ENCODE measurements at places on chromosomes 16 and 17.

DNA sequence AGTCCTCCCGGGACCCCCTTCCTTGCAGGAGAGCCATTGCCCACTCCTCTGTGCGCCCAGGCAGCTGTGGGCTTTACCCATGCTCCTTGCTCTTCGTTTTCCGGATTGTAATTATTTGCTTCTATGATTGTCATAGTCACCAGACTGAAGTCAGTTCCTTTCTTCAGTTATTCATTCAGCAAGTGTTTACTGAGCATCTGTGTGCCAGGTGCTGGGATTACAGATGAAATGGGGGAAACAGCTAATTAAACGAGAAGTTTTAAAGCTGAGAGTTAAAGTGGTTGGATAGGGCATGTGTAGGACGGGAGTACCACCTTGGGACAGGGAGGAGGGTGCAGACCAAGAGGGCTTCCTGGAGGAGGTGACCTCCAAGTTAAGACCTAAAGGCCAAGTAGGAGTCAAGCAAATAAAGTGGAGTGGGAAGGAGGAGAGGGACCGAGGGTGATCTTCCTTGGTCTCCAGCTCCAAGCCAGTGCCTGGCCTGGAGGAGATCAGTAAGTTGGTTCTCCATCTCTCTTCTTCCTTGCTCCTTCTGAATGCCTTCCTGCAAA, 126.6 kb downstream of the OR1D5 start:
- no peak for DNase-seq

GRCh38 chr17:76720941-76721340, 5.5 kb downstream of the JMJD6 start:
- DNase-seq = no peak

- peak; percentile 11 for DNase-seq
Observed at GRCh38 chr17:30550512-30551273, 73.5 kb downstream of the GOSR1 start.

DNA sequence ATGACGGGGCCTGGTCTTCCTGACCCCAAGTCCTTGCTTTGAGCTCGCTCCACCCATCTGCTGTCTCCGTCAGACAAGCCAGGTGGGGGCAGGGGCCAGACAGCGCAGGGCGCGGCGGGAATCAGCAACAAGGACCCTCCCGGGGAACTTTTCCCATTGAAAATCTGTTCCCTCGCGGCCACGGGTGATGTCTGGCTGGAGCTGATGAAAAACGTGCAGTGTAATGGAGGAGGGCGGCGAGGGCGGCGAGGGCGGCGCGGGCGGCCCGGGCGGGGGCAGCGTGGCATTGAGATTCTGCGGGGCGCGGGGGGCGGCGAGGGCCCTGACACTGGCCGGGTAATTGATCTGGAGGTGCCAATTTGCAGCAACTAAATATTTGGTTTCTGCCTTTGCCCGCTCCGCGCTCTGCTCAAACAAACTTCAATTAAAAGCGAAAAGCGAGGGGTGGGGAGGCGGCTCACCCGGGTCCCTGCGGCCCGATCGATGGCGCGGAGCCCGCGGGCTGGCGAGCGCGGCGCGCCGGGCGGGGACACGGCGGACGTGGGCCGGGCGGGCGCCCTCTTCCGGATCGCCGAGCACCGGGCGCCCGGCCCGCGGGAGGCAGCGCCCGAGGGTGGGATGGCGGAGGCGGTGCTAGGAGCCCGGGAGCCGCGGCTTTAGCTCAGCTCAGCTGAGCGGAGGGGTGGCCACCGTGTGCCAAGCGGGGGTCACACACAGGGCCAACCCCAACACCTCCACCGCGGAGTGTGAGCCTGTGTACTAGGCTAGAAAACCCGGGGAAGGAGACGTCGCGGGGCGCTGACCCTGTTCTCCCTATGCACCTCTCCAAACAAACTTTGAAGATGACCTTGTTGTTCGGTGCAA, 32.4 kb downstream of the DCAKD start:
- DNase-seq = peak; percentile 59

GRCh38 chr17:70668276-70668937, 499.1 kb downstream of the KCNJ2 start:
- DNase-seq = no peak

DNA sequence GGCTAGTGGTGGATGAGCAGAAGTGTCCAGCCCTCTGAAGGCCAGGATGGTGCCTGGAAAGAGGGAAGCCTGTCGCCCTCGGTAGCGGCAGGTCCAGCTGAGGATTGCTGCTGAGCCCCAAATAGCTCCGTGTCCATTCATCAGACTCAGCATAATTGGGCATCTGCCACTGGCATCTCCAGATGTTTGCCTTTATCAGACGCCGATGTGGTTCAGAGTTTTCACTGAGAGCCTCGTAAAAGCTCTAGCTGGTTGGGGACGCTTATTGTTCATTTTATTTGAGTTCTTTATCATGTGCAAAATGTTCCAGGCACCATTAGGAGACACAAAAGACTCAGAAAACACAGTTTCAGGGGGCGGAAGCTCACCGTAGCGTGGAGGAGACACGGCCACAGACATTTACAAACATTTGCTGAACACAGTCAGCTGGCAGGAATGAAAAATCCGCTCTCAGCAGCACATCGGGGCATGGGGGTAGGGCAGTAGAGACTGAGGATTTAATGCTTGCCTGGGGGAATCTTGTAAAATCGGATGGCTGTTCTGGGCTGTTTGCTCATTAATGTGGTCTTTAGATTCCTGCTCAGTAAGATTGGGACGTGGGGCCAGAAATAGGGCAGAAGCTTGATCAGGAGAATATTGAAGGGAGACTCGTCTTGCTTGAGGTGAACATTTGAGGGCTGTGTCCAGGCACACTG, 41.7 kb downstream of the SMPD3 start:
- DNase-seq = no peak

DNA sequence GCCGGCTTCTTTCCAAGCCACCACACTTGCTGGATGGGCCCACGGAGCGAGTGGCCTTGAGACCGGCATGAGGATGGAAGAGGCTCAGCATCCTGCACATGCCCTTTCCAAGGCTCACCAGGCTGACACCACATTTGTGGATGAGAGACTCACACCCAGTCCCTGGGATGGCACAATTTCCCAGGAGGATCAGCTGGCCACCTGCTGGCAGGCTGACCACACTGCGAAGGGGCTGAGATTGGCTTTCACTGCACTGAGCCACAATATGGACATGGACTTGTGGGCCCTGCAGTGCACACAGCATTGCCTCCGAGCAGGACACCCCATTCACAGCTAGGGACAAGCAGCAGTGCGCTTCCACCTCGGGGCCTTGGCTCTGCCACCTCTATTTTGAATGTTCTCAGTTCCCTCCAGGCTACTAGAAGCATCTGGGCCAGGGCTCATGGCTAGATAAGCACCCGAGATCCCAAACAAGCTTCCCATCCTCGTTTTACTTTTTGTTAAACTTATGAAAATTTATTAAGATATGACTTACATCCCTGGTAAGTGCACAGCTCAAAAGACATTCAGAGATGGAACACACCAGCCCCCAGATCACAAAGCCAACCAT, 25.3 kb upstream of the KSR1 start:
- DNase-seq = peak; percentile 48

DNA sequence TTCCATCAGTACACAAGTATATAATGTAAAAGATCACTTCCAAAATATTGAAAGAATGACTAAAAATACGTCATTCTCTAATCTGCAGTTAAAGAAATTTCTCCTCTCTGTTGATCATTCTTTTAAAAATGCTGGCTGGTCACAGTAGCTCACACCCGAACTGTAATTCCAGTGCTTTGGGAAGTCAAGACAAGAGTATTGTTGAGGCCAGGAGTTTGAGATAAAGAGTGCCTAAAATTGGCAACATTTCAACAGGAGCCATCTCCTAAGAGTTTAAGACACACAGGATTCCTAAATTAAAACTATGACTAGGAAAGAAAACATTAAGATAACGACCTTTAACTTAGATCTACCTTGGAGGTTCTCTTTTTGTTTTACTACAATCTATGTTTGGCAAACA, 4.5 kb upstream of the USP32 start:
- no peak for DNase-seq

- no peak for DNase-seq
Observed at GRCh38 chr17:70173681-70174080, 4.3 kb downstream of the KCNJ2 start.

DNA sequence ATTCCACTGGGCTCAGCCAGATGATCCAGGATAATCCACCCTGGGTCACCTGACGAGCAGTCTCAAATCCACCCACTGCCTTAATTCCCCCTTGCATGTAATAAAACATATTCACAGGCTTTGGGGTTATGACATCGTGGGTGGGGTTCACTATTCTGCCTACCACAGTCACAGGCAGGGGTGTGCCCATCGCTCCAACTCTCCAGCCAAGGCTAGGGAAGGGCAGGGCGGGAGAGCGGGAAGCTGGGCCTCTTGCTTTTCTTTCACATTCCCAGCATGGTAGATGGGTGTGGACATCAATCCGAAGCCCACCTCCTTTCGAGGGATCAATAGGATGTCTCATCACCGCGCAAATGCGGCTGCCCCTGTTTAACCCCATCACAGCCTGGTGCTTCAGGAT, 12.7 kb upstream of the CD300LD start:
- DNase-seq = no peak

Measured in RWPE1 (cell line).